ENCODE measurements at places on chromosomes 2 and 18.

- DNase-seq, result no peak
These were observed 193.2 kb upstream of the HS6ST1 start for GRCh38 chr2:128511731-128512378.

DNA sequence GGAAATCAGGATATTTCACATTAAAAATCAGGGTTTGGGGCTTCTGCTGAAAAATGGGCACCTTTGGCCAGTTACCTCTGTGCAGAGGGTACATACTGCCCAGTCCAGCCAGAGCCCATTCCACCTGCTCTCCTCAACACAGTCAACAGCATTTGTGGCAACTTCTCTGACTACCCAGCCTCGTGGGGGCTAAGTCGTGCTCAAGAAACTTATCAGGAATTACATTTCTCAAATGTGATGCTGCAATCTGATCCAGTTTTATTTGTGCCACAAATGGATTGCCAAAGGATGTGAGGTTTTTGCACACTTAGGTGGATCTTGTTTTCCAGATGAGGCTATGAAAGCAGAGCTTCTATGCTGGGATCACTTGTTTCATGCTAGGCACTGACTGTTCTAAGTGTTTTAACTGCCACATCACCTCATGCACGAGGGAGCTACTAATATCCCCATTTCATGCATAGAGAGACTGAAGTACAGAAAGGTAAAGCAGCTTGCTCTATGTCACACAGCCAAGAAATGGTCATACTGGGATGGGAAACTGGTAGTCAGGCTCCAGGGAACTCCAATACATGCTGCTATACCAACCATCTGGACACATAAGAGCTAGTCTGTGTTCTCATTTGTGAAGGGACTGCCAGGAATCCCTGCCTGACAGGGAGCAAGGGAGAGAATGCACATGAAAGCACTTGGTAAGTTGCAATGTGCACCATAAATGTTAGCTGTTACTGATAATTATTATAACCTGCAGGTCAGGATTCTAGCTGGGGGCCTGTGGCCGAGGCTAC, 89.0 kb upstream of the HK2 start:
- DNase-seq, result no peak

GRCh38 chr2:189631849-189632248, 29.4 kb upstream of the ASNSD1 start:
- DNase-seq, result no peak

DNA sequence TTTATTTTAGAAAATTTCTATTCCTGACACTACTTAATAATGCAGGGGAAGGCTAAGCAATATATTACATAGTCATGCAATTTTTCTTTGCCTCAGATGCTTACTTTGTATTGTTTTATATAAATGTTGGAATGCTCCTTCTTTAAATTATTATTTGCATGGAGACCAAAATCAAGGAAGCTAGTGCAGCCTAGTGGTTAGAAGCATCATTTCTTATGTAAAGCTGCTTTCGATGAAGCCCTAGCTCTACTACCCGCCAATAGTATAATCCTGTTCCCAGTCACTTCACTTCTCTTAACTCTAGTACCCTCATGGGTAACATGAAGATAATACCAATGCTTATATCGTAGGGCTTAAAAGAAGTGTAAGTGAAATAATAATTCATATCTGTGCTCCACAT, 198.9 kb downstream of the LRATD1 start:
- DNase-seq, result no peak

- no peak for DNase-seq
These were observed 285.8 kb upstream of the REV1 start for GRCh38 chr2:99775585-99775984.

DNA sequence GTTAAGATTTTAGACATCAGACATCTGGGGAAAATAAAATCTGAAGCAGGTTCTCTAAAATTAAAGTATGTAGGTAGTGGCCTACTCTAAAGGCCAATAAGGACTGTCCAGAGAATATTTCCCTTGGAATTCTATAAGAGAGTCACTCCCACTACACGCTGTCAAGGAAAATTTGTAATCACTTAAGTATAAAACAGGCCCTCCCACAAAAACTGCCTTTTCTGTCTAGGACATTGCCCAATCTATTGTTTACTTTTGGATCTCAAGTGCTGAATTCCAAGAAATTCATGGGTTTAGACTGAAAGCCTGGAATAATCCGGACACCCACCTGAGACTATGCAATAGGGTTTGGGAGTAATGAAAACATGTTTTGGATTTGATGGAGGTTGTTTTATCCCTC, 1.7 kb upstream of the SRBD1 start:
- no peak for DNase-seq

- DNase-seq, result no peak
These were observed 250.7 kb downstream of the NAPG start for GRCh38 chr18:10776493-10776892.

DNA sequence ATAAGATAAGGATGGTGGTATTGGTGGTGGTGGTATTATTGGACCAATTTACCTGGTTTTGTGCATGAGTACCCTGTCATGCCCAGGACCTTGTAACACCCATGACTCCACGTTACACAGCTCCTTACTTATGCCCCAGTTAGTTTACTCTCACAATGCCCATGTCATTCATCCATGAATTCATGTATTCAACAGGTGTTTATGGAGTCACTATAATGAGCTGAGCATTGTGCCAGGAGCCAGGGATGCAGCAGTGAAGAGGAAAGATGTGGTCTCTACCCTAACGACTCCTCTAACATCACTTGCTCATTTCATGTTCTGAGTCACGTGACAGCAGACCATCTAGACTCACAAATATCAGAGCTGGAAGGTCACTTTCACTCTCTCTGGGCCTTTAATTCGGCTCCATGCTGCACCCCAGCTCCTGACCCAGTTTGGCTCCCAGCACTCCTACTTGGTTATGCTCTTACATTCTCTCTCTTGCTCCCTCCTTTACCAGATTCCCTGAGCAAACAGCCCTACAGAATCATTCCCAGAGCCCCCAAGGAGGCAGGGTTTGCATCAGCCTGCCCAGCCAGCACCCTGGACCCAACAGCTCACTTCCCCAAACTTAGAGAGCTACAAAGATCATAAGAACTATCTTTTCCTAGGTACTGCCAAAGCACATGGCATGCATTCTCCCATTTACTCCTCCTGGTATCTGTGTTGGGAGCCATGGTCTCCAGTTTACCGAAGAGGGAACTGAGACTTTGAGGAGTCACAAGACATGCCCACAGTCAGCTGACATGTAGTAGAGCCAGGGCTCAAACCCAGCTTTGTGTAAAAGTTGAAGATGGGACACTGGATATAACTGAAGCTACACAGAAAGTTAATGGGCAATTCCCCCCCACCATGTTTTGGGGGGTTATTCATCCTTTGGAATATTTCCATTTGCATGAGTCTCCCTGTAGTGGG, 449.9 kb downstream of the LRATD1 start:
- no peak for DNase-seq

GRCh38 chr18:23143815-23144261, 8.6 kb downstream of the CABLES1 start:
- no peak for DNase-seq

DNA sequence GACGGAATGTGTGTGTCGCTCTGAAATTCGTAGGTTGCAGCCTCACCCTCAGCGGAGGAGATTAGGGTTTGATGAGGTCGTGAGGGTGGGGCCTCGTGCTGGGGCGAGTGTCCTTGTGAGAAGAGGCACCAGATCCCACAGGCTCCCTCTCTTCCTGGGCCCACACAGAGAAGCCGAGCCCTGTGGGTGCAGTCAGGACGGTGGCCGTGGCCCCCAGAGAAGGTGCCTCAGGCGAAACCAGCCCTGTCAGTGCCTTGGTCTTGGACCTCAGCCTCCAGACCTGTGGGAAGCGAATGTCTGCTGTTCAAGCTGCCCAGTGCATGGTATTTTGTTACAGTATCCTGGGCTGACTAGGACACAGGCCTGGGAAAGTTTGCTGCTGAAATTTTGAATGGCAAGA, 108.0 kb upstream of the ALKAL2 start:
- DNase-seq, result no peak

- DNase-seq, result no peak
These were observed 772.3 kb downstream of the LRRTM4 start for GRCh38 chr2:76749858-76750257.

DNA sequence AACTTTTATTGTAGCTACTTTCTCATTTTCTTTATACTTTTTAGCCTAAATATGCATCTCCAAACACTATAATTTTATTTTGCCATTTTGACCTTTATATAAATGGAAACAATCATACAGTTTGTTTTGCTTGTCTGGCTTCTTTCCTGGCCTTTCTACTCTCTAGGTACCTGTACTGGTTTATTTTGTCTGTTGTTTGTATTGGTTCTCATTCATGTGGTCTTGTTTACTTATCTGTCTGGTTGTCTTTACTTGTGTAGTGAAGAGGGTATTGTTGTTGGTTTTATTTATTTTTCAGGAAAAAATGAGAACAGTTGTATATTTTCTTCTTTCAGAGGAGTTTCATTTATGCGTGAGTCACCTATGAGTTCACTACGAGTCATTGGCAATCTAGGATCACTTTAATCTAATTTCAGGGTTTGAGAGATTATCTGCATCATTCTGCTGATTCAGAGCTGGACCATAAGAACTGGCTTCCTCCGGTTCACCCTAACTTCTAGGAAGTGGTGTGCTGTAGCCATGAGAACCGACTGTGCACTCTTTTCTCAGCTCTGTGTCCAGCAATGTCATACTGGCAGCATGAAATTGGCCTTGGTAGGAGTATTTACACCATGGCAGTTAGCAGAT, 33.1 kb upstream of the HDAC4 start:
- peak; percentile 1 for DNase-seq

GRCh38 chr2:162063899-162064298, 10.1 kb downstream of the DPP4 start:
- DNase-seq, result no peak

DNA sequence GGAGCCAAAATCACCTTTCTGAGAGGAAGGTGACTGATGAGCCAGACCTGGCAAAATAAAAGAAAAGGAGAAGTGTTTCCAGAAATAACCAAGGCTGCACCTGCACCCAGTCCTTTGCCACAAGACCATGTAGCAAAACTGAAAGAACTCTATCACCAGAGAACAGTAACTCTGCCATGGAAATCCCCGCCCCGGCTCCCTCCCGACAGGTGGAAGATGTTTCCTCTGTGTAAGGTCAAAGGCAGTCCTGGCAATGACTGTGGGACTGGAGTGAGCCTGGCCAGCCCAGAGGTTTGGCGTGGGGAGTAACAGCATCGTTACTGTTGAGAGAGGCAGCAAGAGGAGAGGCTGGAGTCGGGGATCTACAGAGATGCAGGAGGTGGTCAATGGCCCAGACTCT, 42.3 kb downstream of the SPRED2 start:
- no peak for DNase-seq

DNA sequence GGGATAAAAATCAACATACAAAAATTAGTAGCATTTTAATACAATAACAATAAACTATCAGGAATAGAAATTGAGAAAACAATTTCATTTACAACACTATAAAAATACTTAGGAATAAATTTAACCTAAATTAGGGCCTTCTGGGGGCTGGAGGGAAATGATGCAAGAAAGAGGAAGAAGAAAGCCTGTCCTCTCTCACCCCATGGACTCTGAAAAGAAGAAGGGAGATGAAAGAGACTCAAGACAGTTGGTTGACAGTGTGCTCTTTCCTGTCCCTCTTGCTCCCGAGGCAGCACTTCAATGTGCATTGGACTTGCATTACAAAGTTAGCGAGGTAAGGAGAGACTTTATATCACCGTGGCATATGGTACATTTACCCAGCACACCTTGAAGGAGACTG, 88.5 kb downstream of the VAPA start:
- DNase-seq, result no peak

- no peak for DNase-seq
These were observed 23.5 kb downstream of the PTGR3 start for GRCh38 chr18:75185460-75185859.

DNA sequence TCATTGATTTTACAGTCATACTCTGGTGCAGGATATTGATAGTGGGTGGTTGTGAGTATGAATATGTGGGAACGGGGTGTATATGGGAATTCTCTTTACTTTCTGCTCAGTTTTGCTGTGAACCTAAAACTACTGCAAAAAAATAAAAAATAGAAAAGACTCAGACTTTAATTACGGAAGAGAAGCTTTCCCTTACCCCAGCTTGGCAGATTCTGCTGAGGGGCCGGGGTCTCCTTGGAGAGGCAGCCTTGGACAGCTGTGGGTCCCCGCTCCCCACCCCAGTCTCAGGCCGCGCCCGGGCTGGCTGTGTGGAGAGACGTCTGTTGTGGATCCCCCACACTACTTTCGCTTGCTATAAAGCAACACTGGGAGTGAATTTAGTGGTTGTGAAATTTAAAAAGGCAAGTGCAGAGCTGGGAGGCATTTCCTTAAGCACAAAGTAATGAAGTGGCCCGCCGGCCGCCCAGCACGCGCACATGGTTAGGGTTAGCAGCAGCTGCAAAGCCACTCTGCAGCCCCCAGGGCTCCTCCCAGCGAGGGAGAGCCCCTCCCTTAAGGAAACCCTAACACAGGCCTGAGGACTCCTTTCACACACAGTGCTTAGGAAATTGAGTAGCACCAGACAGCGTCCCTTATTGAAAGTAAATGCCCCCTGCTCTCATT, 102.4 kb downstream of the DDX1 start:
- no peak for DNase-seq

GRCh38 chr18:1383465-1383864, 478.8 kb downstream of the ADCYAP1 start:
- no peak for DNase-seq

- DNase-seq, result no peak
These were observed 746.1 kb upstream of the LRRTM1 start for GRCh38 chr2:81050580-81051095.

GRCh38 chr2:57296795-57297517, 749.6 kb upstream of the VRK2 start:
- no peak for DNase-seq

GRCh38 chr2:117555965-117556364, 258.5 kb upstream of the DDX18 start:
- no peak for DNase-seq

DNA sequence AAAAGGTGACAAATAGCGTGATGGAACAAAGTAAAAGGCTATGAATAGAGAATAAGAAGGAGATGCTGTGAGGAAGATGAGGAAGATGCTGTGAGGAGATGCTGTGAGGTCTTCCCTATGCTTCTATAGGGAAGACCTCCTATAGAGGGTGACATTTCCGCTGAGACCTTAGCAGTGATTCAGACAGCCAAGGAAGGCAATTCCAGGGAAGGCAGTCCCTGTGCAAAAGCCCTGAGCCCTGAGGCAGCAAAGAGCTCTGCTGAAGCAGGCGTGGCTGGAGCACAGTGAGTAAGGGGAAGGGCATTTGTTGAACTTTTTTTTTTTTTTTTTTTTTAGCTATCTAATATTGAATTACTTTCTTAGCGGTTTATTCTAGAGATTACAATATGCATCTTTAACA, 142.7 kb upstream of the FOSL2 start:
- no peak for DNase-seq

GRCh38 chr2:226875438-226876225, 39.8 kb downstream of the RHBDD1 start:
- DNase-seq, result no peak

Data from retinal pigment epithelial cell (primary cell).